ENCODE measurements at places on chromosomes 12 and 14.

DNA sequence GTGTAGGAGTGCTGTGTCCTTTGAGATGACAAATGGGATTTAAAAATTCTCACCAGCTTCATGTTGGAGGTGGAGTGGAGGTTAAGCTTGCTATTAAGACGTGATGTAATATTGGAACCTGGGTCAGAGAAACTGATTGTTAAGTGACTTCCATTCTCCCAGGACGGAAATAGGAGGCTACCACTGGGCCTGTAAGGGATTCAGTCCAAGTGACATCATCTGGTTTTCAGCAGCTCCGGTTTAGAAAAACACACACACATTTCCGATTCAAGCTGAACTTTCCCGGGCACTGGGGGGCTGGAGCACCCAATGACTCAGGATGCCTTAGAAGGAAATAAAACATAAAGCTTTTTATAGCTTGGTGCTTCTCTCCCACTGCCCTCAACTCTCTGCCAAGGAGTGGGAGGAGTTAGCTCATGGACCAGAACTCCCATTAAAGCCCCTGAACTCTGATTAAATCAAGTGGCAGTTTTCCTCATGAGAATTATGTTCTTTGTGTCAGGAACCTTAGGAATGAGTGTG lies 12.4 kb downstream of the CALM1 start:
- no peak for DNase-seq

DNA sequence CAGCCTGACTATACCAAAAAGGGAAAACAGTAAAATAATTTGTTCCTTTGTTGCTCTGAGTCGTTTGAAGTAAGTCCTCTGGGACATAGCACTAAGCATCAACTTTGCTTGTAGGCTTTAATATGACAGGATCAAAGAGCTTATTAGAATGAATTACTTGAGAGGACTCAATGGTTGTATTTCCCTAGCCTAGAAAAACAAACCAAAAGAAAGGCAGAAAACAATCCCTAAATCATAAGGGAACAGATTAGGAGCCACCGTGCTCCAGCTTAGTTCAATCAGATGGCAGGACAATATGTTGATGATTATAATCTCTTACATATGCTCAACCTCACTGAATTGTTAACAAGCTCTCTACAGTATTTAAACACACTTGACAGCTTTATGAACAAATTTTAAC lies 988.4 kb downstream of the FLRT2 start:
- no peak for DNase-seq

DNA sequence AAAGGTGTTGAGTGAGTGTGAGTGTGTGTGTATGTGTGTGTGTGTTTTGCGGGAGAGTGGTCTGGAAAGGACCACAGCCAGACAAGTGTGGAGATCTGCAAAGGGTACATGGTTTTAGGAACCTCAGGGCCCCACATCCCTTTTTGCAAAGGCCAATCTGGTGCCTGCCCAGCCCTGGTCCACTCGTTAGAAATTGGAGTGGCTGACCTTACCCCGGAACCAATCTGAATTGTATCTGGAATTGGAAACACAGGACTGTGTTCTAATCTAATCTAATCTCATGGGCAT lies 11.3 kb upstream of the TBX3 start:
- DNase-seq = no peak

DNA sequence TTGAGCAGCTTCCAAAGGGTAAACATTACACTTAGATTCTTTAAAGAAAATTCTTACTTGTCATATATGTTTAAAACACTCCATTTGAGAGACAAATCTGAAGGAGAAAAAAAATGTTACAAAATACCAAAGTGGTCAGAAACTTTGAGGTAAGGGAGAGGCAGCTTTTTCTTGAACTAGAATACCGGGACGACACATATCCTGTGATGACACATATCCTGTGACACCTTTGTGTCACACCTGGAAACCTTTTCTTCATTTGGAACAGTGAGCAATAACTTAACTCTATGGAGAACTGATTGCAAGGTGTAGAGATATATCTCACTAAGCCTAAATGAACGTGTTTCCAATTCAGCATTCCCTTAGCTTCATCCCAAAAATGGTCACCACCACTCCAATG lies 4.6 kb upstream of the GRIN2B start:
- DNase-seq = no peak

- no peak for DNase-seq
Measured at GRCh38 chr12:65656891-65657351, 167.4 kb upstream of the HMGA2 start.

DNA sequence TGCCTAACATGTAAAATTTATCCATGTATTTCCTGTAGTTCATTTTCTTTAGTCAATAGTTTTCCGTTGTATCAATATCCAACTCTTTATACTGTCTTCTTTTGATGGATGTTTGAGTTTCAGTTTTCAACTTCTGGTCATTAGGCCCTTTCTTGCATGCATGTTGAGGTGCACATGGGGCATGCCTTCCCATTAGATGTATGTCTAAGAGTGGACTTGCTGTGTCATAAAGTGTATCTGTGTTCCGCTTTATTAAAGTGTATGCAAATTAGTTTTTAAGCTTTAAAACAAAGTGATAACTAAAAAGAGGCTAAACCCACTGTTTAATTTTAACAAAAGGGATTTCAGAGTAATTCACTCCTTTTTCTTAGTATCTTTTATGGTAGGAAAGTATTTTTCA lies 441.1 kb downstream of the PCNX1 start:
- no peak for DNase-seq

GRCh38 chr12:104242546-104243206 lies 27.1 kb downstream of the TXNRD1 start:
- DNase-seq = no peak

DNA sequence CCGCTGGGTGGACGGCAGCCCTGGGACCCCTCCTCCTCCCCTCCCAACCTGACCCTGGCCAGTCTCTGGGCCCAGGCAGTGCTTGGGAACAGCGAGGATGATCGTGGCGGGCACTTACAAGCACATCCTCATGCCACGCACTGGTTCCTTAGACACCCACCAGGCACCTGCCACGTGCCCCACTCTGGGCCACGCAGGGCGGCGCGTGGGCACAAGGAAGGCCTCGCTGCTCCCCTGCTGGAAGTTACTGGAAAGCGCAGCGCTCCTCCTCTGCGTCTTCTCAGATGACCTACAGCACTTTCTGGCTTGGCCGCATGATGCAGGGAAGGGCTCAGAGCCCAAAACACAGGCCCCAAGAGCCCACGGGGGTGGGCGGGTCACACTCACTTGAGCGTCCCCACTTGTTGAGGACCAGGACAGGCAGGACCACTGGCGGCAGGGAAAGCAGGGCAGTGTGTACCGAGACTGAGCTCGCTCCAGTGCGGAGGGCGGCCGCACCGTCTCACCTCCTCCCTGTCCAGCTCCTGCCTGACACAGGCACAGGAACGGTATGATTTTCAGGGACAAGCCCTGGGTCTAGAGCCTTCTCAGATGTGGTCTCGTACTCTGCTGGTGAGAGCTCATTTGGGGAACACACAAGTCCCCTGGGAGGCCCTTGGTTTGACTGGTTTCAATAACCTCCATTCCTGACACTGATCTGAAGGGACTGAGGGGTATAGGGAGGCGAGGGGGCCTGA lies 128.3 kb upstream of the EVL start:
- DNase-seq = no peak

GRCh38 chr14:60656686-60657455 lies 7.6 kb upstream of the SIX1 start:
- no peak for DNase-seq

- DNase-seq = no peak
Measured at GRCh38 chr14:32706721-32707519, 231.8 kb upstream of the NPAS3 start.

DNA sequence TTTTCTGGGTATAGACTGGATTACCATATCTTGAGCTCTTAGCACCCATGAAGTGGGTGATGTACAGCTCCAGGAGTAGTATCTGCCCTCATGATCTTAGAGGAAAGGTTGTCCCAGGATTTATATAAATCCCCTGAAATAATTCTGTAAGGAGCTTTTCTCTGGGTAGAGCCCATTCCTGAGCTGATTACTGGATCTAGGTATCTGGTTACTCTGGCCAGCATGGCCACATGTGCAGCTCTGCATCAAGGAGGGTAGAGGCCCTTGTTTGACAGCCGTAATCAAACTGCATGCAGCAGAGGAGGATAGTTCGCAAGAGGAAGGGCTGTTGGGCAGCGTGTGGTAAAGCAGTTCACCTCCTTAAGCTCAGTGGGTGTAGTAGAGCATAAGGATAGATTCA lies 8.5 kb downstream of the COX14 start:
- DNase-seq = no peak

DNA sequence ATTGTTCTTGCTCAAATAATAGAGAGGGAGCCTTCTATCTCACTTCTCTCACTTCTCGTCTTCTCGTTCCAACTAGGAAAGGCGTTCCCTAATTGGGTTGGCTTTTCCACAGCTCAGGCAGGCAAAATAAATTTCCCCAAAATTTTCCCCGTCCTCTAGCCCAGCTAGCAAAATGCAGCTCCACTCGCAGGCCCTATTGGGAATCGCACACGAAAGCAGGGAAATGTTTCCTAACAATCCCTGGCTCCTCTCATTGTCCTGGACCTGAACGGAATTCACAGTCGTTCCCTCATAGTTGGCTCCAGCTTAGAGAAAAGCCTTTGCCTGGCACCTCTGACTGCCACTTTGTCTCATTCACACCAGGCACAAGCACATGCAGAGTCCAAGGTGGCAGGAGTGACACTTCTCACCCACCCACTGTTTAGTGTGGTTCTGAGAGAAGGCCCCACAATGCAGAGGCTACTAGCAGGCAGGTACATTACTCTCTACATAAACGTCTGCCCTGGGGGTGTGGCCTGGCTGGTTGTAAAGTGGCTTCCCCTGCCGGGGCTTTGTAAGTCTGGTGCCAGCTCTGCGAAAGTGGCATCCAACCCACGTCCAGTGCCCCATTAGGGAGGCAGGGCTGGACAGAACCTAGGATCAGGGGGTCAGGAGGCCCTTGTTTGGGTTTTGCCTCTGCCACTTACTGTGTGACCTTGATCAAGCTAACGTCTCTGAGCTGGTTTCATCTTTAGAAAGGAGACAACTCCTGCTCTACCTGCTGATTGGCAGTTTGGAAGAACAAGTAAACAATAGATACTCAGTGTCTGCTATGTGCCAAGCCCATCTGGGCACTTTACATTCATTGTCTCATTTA lies 4.2 kb downstream of the SERPINA10 start:
- no peak for DNase-seq

GRCh38 chr12:64566831-64567517 lies 43.3 kb upstream of the RASSF3 start:
- DNase-seq = no peak

DNA sequence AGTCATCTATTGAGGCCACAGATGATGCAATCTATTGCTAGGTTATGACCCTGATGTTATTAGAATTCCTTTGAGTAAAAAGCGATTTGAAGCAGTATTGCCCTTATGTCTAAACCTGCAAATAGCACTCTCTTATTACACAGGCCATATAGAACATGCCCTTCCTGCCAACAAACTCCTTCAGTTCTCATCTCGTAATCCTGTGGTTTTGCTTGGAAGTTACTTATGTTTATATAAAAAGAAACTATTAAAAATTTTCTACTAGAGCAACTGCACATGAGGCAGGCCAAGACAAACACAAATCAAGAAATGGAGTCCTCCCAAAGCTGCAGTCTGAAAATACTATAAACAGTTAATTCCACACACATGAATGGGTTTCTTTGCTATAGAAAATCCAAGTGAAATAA lies 1200.2 kb downstream of the LRFN5 start:
- DNase-seq = no peak

GRCh38 chr14:79576424-79576823 lies 634.9 kb downstream of the DIO2 start:
- DNase-seq = no peak

GRCh38 chr12:88519802-88520435 lies 60.4 kb downstream of the KITLG start:
- DNase-seq = no peak

DNA sequence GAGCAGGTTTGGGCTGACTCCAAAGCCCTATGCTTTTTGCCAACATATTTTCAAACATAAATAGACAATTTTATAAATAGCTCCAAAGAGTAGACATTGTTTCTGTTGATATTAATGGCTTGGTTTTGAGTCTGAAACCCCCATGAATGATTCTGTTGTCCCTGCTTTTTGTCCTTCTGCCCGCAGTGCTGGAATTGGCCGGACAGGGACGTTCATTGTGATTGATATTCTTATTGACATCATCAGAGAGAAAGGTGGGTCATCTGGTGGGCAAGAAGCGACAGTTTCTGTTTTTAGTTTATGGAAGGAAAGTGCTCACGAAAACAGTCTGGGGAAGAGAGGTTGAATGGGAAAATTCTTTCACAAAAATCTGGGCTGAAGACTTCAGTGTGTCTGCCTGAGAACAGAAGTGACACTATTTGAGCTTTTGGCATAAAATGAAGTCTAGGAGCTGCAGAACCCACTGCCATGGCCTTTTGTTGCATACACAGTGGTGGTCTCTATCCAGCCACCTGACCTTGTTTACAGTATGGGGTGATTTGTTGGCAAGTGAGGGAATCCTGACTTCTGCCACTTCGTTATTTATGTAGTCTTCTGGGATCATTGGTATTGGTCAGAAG lies 69.6 kb downstream of the PTPN11 start:
- no peak for DNase-seq

GRCh38 chr12:104056419-104056972 lies 6.5 kb upstream of the GLT8D2 start:
- no peak for DNase-seq

DNA sequence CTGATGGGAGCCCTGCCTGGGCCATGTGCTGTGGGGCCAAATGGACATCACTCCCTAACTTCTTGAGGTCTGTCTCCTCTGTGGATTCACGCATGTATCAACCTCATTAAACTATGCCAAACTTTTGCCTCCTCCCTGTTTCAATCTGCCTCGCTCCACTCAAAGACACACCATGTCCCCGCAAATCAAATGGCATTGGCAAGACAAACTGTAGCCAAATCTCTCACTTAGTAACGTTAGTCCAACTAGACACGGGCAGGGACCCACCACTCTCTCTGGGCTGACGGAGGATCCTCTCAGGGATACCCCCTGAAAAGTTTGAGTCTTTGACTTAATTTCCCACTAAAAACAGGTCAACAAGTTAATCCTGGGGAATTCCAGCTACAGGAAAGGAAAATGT lies 8.0 kb downstream of the ZBTB39 start:
- no peak for DNase-seq

DNA sequence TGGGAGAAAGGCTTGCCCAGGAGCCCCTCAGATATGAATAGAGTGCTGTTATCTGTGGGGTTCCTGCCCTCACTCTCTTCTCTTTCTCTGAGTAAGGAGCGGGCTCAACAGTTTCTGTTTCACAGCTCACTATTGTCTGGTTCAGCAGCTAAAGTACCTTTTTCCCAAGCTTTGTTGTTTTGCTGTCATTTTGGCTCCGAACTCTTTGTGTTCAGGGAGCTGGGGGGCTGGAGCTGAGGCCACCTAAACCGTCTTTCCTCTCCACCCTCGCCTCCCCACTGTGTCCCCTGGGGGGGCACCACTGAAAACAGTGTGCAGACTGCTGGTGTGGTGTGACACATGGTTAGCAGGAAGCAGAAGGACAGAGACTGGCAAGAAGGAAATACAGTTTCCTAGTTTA lies 51.4 kb downstream of the FBXW8 start:
- DNase-seq = no peak

GRCh38 chr12:66061557-66062289 lies 68.8 kb downstream of the LLPH start:
- DNase-seq = no peak

DNA sequence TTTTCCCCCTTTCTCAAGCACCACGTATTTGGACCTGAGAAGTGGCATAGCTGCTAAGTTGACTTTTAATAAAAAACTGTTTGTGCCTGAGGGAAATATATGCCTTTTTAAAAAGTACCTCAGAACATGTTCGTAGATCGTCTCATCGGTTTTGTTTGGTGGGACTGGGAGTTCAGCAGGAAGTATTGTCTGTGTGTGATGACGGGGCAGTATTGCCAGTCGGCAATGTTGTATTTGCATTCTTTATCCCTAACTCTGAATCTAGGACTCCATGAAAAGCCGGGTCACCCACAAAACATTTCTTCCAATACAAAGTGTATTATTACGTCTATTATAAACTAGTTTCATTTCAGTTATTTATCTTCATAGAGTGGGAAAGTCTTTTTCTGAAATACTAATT lies 19.7 kb upstream of the FGD4 start:
- DNase-seq = no peak

All from frontal cortex (tissue), 4 donors.